Stimulated activated CD8-positive, alpha-beta memory T cell treated with anti-CD3 and anti-CD28 coated beads, Interleukin-4, amount 100 ng/mL, for 48 hours (primary cell): ENCODE measurements at places on chromosomes 12 and 14.
A peak's percentile ranks its signal among the peaks of the same experiment; 100 is the strongest.

DNA sequence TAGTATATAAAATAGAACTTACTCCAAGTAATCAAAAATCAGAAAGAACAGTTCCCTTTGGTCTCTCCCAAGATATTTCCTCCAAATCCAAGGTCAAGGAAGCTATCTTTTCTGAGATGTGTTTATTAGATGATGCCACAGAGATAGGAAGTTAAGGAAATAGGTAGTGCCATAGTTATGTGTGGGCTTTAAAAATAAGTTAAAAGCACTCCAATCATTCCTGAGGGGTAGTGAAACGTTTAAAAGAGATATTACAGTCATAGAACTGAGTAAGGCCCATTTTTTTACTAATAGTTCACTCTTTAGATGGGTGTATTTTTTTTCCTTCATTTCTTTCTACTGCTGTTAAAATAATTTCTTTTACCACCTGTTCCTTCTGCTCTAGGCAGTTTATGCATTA is 1630.9 kb upstream of the SEL1L start:
- no peak for DNase-seq

GRCh38 chr12:47725893-47726292 is 603 bp upstream of the ENDOU start:
- no peak for DNase-seq

DNA sequence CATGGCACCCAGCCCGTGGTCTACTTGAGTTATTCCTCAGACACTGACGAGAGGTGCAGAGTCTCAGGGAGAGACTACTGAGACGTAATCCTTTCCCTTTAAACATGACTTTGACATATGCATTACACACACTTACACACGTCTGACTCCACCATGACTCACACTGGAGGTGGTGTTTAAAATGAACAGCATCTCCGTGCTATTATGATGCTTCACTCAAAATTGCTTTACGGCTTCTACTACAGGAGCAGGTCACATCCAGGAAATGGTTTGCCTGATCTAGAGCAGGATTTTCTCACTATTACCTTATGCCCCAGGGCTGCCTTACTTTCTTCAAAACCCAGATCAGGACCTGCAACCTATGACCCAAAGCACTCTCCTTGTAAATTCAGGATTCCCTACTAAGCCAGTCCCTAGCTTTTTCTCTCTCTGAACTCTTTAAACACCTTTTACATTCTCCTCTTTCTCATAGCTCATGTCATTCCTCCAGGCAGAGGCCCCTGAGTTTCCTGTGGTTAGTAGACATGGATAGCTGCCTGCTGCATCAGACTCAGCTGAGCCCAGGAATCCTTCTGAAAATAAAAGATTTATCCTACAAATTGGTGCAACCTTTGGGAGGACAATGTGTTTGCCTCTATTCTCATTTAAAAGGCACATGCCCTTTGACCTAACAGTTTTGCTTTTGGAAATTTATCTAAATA is 31.2 kb downstream of the TMCC3 start:
- DNase-seq: peak; percentile 37

- DNase-seq: no peak
Measured at GRCh38 chr12:15721316-15722115, 67.7 kb downstream of the EPS8 start.

DNA sequence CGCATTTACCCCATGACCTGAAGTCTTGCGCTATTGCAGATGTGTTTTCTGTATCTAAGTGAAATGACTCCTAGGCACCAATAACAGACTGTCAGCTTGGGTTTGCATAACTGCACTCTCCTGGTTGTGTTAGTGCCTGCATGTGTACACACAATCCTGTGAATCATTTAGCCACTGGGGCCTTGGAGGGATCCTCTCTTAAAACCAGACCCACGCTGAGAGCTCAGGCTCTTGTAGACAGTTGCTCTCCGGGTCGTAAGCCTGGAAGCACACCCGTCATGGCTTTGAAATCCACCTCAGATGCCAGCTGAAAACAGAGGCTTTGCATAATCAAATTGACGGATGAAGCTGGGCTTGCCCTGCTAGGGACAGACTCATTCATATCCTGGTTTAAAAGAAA is 79.2 kb upstream of the RBM19 start:
- no peak for DNase-seq

- DNase-seq: peak; percentile 85
Measured at GRCh38 chr14:75906680-75907280, 75.0 kb downstream of the TGFB3 start.

DNA sequence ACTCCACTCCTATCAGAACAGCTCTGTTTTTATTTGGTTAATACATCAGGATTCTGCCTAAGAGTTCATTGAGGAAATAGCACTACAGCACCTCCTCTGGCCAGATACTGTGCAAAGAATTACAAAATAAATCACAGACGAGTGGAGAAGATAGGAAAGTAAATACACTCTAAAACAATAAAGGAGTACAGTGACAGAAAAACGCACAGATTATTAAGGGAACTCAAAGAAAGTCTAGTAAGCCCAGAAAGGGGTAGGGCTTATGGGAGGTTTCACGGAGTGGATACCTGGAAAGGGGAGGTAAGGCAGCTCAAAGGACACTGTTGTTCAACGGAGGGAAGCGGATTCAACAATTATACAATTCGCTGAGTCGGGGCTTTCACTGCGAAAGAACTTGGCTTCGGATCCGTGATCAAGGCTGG is 5.5 kb downstream of the OR10AD1 start:
- DNase-seq: no peak
